Stimulated activated CD8-positive, alpha-beta memory T cell treated with anti-CD3 and anti-CD28 coated beads, Interleukin-12 subunit alpha, Interleukin-12 subunit beta, amount 100 ng/mL, for 1 hour (primary cell): ENCODE measurements at places on chromosomes 1 and 21.

- no peak for DNase-seq
Observed at GRCh38 chr1:63943393-63943792, 169.6 kb downstream of the ROR1 start.

DNA sequence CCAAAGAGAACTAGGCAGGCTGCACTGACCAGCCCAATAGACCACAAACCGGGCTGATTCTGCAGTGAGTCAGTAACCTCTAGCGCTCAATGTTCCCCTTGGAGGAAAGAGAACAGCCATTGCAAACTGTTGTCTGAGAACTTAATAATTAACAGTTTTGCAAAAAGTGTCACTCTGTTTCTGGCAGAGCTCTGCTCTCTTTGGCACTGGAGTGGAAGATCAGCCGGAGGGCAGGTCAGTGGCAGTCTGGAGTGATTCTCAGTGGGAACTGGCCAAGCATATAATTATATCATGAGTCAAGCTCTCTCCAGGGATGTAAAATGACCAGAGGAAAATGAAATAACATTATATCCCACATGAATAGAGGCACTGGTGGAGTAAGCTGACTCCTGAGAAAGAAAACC, 238.3 kb downstream of the HLX start:
- DNase-seq, result no peak

DNA sequence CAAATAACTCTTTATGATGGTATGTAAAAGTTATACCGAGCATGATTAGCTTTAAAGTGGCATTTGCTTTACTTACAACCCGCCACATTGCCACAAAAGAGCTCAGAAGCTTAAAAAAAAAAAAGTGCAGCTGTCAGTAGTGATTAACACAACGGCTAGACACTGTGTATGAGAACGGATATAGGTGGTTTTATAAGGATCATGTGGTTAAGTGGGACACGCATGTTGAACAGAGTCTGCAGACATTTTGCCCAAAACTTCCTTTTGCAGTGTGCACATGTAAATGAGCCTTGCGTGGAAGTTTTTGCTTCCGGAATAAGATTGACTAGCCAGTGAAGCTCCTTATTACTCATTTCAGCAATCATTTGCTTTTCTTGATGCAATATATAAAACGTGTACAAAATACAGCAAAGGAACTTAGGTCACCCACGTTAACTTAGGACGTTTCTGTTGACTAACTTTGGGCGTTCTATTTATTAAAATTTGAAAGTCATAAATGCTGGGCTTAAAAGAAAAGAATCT, 58.7 kb upstream of the RGS1 start:
- peak; percentile 20 for DNase-seq

- no peak for DNase-seq
Observed at GRCh38 chr1:168236836-168237611, 11.2 kb downstream of the SFT2D2 start.

- no peak for DNase-seq
Observed at GRCh38 chr1:225762002-225762441, 15.6 kb upstream of the SRP9 start.

DNA sequence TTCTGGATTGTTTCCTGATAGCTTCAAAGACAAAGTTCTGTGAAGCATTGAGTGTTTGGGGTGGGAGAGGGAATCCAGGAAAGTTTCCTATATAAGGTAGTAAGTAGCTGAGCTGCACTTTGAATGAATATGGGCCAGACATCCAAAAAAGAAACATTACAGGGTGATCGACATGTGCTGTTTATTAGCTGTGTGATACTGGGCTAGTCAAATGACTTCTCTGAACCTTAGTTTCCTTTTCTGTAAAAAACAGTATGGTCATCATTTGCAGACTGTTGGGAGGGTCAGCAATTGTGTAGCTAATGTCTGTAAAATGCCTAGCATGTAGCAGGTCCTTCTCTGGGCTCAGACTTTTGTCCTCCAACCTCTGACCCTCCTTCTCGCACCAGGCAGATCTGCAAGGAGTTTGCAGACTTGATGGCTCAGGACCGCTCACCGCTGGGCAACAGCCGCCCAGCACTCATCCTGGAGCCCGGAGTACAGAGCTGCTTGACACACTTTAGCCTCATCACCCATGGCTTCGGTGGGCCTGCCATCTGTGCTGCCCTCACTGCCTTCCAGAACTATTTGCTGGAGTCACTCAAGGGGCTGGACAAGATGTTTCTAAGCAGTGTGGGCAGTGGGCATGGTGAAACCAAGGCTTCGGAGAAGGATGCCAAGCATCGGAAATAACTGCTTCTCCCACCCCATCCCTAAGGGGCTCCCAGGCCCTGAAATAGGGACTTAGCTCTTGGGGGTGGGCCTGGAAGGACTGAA, 21.1 kb downstream of the TFAP2E start:
- no peak for DNase-seq

DNA sequence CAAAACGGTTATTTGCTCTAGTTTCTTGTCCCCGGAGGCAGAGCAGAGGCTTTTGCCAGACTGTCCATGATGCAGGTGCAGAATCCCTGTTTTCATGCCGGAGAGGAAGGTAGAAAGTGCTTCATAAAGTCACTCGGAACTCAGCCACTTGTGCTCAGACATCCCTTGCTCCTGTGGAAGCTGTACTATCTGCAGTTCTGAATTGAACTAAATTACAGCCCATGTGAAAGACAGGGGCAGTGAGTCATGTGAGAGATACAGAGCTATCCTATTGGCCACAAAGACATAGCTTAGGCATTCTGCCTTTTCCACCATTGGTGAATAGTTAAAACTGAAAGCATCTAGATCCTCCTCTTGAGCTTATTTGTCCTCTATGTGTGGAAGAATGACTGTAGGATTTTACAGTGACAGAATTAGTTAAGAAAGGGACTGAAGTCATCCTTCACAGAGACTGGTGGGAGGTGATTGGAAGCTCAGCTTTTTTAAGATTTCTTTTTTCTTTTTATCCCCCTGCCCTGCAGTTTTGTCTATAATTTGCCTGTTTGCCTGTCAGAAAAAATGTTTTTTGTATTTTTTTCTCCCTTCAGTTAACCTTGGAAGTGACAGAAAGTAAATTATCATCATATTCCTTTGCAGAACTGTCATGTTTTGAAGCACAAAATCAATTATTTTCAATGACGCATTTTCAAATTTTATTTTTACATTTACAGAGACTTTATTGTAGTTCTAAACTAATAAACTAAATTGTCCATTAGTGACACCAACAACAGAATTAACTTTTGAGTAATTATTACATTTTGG, 298.6 kb downstream of the PTPRC start:
- DNase-seq, result peak; percentile 19

DNA sequence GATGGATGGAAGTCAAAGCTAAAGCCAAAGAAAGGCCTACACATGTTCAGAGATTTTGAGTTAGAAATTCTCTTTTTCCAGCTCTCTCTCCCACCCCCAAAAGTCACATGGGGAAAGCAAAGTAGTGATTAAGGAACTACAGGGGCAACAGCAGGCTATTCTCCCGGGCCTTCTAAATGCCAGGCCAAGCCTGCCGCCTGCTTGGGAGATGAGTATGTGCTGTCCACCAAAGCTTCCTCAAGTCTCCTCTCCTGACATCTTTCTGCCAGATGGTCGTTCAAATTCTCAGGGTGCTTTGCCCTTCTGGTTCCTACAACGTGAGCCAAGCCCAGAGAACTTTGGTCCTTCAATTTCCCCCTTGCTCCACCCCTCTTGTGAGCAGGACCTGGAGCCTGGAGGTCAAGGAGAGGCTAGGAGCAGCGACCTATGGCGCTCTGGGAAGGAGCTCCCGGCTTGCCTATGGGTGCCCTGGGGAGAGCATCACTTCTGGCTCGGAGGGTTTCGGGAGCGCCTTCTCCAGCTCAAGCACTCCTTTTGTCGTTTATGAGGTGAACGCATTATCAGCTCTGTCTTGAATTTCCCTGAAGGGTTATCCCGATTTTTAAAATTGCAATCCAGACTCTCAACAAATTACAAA, 4.4 kb upstream of the PRRX1 start:
- DNase-seq, result no peak

- no peak for DNase-seq
Observed at GRCh38 chr1:207282496-207283380, 38.7 kb upstream of the CD55 start.

DNA sequence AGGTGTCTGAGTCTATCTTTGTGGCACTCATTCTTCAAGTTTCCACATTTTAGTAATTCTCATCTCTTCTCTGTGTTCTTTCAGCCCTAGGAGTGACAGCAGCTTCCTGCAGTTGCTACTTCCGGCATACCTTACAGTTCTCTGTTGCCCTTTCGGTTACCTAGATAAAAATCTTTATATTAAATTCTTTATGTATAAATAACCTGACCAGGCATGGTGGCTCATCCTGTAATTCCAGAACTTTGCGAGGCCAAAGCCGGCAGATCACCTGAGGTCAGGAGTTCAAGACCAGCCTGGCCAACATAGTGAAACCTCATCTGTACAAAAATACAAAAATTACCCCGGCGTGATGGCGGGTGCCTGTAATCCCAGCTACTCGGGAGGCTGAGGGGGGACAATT, 62.9 kb downstream of the CDKN2C start:
- no peak for DNase-seq

- no peak for DNase-seq
Observed at GRCh38 chr1:5479876-5480646, 512.2 kb downstream of the NPHP4 start.

- no peak for DNase-seq
Observed at GRCh38 chr1:107804741-107805140, 160.2 kb downstream of the VAV3 start.
